ENCODE measurements at places on chromosomes 3 and 15.

DNA sequence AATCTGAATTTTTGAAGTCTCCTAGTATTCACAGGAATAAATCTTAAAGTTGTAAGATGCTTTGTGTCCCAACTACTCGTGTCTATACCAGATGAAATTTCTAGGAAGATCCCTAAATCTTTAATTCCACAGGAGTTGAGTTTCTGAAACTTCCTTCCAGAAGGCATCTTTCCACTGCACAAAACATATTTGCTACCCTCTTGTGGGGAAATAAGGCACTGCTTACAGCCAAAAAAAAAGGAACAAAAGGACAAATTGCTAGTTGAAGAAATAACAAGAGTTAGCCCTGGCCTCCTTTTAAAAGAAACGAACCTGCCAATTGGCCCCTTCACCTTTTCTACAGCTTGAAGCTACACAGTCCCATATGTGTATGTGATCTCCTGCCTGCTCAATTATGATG is 54.0 kb downstream of the TAFA4 start:
- peak; percentile 15 for DNase-seq

DNA sequence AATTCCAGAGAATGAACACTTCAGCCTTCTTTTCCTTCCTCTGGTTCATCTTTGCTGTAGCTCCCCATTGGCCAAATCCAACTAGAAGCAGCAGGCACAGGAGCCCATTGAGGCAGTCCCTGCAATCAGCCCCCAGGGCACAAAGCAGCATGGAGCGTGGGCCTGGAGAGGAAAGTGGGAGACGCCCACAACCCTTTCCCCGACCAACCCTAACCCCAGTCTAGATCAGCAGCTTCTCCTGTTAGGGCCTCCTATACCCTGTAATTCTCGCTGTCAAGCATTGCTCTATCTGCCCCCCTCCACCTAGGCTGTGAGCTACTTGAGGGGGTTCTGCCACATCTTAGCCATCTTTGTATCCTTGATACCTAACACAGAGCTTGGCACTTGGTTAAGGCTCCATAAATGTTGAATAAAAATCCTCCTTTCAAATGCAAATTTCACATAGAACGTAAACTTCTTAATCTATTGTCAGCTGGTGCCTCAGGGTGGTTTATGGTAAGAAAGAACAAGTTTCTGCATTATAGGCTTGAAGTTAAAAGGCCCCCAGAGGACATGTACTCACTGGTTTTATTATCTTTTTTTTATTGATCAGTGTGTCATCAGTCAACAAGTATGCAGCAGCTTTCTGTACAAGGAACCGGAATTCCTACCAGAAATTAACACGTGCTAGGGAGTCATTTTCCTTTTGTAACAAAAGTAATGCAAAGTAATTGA is 97.9 kb upstream of the PFN2 start:
- DNase-seq, result no peak

DNA sequence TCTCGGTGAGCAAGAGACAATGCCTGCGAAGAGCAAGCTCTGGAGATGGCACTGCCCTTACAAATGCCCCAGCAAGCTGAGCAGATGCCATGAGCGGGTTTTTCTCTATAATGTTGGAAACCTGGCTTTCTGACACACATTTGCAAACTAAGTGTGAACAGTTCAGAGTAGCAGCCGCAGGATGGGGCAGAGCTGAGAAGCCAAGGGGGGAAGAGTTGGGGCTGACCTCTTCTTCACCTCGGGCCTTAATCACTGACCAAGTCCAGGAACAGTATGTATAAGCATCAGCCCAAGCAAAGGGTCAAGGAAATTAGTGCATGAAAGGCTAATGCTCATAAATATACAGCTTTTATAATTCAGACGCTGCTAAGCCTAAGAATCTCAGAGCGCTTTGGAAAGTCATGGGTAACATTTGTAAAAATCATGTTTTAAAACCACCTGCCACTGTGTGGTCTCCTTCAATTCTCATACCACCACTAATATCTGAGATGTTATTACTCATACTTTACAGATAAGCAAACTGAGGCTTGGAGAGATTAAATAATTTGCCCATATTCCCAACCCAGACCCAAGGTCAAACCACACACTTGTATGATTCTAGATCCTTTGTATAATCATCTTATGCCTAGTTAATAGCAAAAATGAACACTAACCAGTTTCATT is 603.4 kb downstream of the FOXP1 start:
- no peak for DNase-seq

- DNase-seq, result no peak
Measured at GRCh38 chr3:11582191-11582968, 61.3 kb downstream of the VGLL4 start.

DNA sequence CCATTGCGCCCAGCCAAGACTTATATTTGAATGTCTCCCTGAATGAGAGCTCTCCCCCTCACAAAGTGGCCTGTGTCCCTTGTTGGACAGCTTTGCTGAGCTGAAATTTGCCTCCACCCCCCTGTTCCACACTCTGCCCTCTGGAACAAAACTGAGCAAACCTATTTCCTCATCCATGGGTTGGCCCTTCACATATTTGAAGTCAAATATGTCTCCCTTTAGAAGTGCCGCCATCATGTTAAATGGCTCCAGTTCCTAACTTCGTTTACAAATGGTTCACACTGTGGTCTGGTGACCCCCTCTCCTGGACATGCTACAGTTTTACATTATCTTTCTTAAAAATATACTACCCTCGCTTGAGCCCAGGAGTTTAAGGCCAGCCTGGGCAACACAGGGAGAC is 4.6 kb downstream of the PLIN1 start:
- no peak for DNase-seq

GRCh38 chr3:78977073-78977472 is 790.7 kb downstream of the ROBO1 start:
- no peak for DNase-seq

Measured in AML-193 (cell line).